Mammary epithelial cell (primary cell): ENCODE measurements at places on chromosomes 1 and 21. TPM values are rescaled to one million over a fixed set of nuclear protein-coding genes. Genes with fewer than 3 reads are reported as not detected.

OR14K1 gene
- polyA plus RNA-seq: not detected

FAM72C gene
- 1.0 TPM for polyA plus RNA-seq

FAAH gene
- polyA plus RNA-seq: 4.1 TPM

SNAP47 gene
- polyA plus RNA-seq: 32.8 TPM

KRTAP12-2 gene
- not detected for polyA plus RNA-seq

PLCH2 gene
- 56.2 TPM for polyA plus RNA-seq

TMEM82 gene
- polyA plus RNA-seq: not detected

EVA1C gene
- 22.2 TPM for polyA plus RNA-seq

SHE gene
- polyA plus RNA-seq: not detected

CACHD1 gene
- 1.7 TPM for polyA plus RNA-seq

OLFML2B gene
- polyA plus RNA-seq: 0.02 TPM

JAM2 gene
- polyA plus RNA-seq: 0.01 TPM

LBR gene
- polyA plus RNA-seq: 16.1 TPM

URB1 gene
- polyA plus RNA-seq: 12.5 TPM

CCDC185 gene
- polyA plus RNA-seq: not detected

HSD3B1 gene
- polyA plus RNA-seq: 0.07 TPM

LYST gene
- 6.1 TPM for polyA plus RNA-seq

EDN2 gene
- 1.4 TPM for polyA plus RNA-seq

SH2D2A gene
- 1.8 TPM for polyA plus RNA-seq

PLEKHA6 gene
- polyA plus RNA-seq: 7.4 TPM

GPR3 gene
- 3.1 TPM for polyA plus RNA-seq

CHD5 gene
- polyA plus RNA-seq: 0.09 TPM

NTNG1 gene
- polyA plus RNA-seq: 1.7 TPM

POGK gene
- 14.4 TPM for polyA plus RNA-seq

CYB561D1 gene
- polyA plus RNA-seq: 4.6 TPM
